Kidney tubule cell (primary cell): ENCODE measurements at places on chromosomes 12 and 14.
A peak's percentile ranks its signal among the peaks of the same experiment; 100 is the strongest.

- peak; percentile 30 for DNase-seq
Measured at GRCh38 chr12:107395817-107396216, 289.8 kb upstream of the PWP1 start.

DNA sequence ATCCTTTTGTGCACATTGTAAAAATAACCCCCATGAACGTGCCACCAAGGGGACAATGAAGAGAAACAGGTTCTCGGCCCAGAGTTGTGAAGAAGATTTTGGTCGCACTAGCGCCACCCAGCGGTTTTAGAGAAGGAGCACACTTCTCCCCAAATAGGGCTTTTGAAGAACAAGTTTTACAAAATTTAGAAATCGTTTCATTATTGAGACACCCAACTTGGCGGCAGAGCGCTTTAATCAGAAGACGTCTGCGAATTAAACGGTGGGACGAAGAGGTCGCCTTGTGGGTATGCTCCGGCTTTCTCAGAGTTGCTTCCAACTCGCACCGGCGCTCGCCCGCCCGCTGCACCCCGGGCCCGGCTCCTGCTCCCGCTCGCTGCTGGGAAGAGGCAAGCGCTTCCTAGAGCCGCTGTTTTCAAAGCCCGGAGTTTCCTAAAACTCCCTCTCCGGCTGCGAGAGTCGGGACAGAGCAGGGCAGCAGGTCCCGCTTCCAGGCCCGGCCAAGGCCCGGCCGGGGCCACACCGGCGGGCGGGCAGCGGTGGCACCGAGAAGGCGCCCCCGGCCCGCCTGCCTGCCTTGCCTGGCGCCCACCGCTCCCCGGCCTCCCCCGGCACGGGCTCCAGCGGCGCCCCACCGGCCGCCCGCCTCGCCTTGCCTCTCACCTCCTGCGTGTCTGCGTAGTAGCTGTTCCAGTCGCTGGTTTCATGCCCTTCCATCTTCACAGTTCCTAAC is 645 bp downstream of the FOXA1 start:
- DNase-seq = peak; percentile 87

GRCh38 chr12:19012965-19013364 is 116.6 kb upstream of the PLEKHA5 start:
- peak; percentile 79 for DNase-seq

DNA sequence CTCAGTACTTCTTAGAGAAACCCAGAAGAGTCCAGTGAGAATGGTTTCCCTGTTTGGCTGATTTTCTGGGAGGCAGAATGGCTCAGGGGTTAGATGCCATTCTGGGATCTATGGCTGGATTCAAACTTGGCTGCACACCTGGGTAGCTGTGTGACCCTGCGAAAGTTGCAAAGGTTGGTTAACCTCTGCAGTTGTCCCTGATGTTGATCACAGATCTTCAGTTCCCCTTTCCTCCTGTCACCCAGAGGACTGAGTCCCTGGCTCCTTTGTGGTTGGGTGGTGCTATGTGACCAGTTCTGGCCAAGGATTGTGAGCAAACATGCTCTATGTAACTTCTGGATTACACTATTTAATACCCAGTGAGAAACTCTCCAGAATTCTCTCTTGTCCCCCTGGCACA is 418.0 kb downstream of the RGS6 start:
- no peak for DNase-seq

DNA sequence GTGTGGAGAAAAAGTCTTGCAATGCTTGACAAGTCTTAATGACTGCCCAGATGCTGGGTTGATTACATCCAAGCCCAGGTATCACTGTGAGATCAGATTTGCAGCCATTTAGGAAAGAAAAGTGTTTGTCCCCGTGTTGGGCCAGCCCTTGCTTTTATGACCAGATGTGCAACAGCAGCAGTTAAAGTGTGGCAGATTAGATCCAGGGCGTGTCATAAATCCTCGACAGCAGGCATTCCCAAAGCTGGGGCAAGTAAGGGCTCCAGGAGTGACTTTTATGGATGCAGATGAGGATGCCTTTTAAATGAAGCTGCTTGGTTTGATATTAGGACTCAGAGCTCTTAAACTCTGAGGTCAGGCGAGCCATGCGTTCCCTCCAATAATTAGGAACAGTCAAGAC is 1.7 kb downstream of the SMOC1 start:
- DNase-seq = no peak

GRCh38 chr12:29639893-29640495 is 142.5 kb upstream of the OVCH1 start:
- DNase-seq = no peak

DNA sequence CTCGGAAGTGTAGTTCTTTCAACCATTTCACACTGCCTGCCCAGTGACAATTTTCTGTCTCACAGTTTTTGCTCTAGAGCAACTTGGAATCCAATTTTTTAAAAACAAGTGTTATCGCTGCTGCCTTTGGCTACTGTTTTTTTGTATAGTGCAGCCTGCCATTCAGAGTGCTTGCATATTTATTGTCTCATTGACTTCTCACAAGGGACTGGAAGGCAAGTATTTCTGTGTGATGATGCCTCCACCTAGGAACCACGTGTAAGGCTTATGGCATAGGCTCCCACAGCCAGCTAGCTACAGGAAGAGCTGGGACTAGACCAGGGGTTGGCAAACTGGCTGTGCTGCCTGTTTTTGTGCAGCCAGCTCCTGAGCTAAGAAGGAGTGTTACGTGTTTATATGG is 903 bp downstream of the PARPBP start:
- DNase-seq = peak; percentile 56

- DNase-seq = no peak
Measured at GRCh38 chr12:57611108-57611826, at the start of gene ARHGEF25. ARHGEF25 (plus strand) TSS chr12:57611435; CDS start chr12:57611895, 460 bp downstream.

DNA sequence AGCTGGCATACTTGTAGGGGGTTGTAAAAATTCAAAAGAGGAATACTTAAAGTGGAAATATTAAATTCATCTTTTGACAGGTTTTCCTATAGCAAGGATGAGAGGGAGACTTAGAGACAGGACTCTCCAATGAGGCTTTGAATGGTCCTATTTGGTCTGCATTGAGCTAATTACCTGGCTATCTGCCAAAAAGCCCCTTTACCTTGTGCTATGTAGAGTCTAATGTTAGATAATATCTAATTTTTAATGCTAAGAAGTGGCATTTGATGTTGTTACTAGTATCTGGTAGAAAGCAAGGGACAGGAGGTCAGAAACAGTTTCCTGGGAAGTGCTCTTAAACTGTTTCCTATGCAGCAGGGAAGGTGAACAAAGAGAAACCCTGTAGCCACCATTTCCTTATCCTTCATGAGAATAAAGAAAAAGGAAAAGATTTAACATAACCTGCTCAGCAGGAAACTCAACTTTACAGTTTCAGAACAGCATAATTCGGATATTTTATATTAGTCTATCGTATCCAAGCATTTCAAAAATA is 550.0 kb downstream of the SOX5 start:
- no peak for DNase-seq

DNA sequence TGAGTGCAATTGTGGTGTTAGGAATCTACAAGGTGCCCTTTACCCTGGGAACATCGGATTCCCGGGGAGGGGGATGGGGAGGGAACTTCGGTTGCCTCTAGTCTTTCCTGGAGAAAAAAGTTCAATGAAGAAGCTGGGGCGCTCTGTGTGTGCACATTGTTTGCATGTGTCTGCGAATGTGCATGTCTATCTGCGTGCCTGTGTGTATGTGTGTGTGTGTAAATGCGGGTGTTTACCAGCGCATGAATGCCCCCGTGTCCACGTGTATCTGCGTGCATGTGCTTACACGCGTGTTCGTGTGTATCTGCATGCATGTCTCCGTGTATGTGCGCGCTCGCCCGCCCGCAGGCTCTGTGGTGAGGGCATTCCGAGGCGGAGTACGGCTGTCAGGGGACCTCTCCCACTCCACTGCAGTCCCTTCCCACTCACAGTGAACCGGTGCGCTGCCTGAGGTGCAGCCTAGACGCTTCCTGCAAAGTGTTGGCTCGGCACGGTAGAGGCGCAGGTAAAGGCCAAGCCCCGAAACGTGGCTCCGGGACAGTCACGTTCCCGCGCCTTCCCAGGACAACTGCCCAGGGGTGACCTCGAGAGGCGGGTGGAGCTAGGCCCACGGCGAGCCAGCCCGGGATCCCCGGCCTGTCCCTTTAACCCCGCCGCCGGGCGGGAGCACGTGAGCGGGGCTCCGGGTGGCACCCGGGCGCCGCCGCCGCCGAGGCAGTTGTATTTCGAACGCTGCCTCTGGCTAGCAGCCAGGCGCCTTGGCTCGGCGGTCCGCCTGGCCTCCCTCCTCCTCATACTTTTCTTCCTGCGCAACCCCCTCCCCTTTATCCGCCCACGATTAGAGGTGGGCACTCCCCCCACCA is 539 bp upstream of the HMGA2 start:
- DNase-seq = peak; percentile 84

GRCh38 chr12:32647275-32647674 is 31.8 kb upstream of the DNM1L start:
- DNase-seq = no peak

DNA sequence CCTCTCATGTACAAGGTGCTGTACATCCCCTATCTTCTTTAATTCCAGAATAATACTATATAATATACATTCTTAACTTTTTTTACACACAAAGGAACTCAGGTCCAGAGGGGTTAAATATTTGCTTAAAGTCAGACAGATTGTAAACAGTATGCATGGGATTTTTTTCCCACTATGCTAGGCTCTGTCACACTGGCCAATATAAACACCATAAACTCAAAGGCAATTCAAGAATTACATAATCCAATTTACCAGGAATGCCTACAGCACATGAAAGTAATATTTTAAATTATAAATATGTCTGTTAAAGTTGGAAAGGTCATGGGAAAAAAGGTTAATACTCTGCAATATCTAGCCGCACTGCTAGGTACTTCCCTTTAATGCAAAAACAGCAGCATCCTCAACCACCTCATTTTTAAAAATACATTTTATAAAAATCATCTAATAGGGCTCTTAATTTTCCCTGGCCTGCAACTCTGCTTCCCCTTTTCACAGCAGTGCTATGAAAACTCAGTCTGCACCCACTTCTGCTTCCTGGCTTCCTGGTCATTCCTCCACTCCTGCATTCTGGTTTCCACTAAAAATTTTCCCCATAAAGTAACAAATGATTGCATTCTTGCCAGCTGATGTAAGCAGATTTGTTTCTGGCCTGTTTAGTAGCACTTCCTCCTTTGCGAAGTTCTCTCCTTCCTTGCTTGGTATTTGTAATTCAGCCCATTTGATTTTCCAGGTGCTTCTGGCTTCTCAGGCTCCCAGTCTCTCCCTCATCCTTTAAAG is 128.1 kb downstream of the ITPR2 start:
- peak; percentile 59 for DNase-seq

GRCh38 chr14:63180011-63180410 is 24.2 kb upstream of the RHOJ start:
- no peak for DNase-seq

DNA sequence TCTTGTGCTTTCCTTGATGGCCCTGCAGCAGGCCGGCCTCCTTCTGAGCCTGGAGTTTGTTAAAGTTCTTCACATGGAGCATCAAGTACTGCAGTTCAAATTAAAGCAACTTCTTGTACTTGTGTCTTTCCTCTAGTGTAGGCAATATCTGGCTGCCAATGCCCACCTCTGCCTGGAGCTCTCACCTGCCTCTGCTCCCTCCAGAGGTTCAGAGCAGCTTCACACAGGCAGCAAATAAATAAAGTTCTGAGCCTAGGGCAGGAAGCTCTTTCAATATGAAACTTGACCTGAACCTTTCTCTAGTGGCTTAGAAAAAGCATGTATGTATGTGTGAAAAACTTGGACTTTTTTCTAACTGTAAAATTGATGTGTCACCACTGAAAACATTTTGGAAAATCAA is 65.9 kb downstream of the ITPR2 start:
- DNase-seq = no peak

- peak; percentile 86 for DNase-seq
Measured at GRCh38 chr14:105090493-105091053, 25.3 kb upstream of the GPR132 start.

- DNase-seq = no peak
Measured at GRCh38 chr12:49293056-49293956, 1.6 kb upstream of the PRPH start.

DNA sequence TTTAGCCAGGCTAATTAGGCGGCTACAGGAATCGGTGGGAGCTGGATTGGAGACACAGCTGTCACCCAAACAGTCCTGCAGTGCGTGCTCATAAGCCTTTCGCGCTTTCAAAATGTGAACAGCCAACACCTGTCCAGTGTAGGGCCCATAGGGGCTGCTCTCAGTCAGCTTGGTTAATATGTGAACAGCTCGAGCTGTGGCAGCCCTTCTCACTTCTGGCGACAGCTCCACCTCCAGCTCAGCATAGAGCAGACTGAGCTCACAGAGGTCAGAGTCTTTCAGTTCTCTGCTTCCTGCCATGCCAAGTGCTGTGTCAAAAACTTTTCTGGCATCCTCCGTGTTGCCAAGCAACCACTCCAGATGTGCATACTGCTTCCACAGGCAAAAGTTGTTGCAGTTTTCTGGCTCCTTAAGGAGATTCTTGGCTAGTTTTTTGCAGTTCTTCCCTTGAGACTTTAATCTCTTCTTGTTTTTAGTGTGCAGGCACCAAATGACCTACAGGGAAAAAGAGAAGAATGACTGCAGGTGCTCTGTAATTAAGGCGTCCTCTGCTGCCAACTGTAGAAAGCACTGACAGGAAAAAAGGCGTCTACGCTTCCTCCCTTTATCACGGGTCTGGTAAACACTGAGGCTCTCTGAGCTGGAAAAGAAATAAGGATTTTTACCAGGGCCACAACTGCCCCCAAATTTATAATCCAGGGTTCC is 32.5 kb downstream of the PSMC1 start:
- DNase-seq = peak; percentile 36

DNA sequence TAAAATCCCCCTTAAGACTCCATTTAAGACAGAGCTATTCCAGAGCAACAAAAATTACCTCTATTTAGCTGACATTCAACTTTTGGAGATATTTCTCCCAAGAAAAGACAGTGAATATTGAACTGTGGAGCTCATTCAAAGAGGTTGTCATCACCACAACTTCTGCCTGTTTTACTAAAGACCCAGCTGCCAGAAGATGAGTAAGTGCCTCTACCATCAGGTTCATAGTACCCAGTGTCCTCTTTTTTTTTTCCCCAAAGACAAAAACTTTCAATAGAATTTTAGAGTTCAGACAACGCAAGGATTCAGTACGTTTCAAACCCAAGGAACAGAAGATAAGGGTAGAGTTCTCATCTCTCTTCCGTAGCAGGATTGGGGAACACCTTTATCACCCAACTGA is 461.3 kb downstream of the BCAT1 start:
- peak; percentile 27 for DNase-seq

- no peak for DNase-seq
Measured at GRCh38 chr12:113348849-113349536, 9.4 kb upstream of the PLBD2 start.
